ENCODE measurements at places on chromosomes 5 and 9.

DNA sequence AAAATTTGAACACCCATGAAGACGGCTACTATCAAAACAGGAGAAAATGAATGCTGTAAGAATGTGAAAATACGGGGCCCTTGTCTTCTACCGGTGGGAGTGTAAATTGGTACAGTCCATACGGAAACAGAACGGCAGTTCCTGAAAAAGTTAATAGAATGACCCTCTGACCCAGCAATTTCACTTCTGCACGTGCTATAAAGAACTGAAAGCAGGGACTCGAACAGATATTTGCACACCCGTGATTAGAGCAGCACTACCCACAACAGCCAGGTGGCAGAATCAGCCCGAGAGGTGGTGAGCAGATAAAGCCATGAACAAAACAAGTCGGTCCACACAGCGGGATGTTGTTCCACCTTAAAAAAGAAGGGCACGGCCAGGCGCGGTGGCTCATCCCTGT lies 22.6 kb upstream of the SLC12A7 start:
- DNase-seq: peak; percentile 35

- DNase-seq: no peak
These were observed 2.7 kb downstream of the UBAC1 start for GRCh38 chr9:135958485-135958884.

DNA sequence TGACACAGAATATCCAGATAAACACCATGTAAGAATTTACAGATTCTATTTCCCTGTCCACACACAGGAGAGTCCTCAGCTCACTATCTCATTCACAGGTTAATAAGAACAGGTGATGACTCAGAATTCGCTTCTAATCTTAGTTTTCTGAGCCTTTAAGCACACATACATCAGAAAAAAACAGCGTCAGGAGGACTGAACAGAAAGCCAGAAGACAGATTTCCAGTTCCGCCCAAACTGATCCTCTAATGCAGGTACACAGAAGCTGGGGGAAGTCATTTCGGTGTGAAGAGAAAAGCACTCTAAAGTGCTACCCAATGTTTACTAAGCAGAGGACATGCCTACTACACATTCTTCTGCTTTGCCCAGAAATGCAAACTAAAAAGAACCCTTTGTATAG lies 1.6 kb downstream of the CEMIP2 start:
- peak; percentile 46 for DNase-seq

DNA sequence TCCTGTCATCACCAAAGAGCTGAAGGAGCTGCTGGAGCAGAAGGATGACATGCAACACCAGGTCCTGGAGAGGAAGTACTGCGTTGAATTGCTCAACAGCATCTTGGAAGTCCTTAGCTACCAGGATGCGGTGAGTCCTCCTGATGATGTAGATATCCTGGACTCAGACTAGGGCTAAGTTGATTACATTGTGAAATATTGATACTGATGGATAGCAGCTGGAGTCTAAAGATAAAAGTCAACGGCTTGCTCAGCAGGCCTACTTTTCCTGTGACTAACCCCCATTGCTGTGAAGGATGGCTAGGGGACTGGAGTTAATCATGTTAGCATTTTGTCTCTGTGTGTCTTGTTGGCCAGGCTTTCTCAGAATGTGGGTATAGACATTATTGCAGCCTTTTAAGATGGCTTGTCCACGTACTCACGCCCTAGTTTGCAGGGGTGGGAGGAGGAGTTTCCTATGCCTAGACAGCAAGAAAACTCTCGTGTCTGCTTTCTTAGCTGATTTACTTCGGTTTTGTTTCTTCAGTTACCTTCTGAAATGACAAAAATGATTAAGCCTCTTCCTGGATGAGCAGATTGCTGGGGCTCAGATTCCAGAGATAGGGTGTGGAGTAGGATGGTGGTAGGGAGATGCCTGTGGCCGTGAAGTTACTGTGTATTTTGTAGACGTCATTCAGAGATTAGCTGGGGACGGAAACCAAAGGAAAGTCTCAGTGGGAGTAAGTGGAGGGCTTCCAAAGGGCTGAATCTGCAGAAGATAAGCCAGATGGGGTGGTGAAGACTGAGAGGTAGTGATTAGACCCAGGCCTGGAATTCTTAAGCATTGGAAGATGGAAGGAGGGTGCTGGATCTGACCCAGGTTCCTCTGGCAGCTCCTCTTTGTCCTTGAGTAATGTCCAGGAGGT lies 166.3 kb downstream of the DOCK2 start:
- no peak for DNase-seq

GRCh38 chr5:159951834-159952233 lies 35.6 kb downstream of the ADRA1B start:
- DNase-seq: no peak

DNA sequence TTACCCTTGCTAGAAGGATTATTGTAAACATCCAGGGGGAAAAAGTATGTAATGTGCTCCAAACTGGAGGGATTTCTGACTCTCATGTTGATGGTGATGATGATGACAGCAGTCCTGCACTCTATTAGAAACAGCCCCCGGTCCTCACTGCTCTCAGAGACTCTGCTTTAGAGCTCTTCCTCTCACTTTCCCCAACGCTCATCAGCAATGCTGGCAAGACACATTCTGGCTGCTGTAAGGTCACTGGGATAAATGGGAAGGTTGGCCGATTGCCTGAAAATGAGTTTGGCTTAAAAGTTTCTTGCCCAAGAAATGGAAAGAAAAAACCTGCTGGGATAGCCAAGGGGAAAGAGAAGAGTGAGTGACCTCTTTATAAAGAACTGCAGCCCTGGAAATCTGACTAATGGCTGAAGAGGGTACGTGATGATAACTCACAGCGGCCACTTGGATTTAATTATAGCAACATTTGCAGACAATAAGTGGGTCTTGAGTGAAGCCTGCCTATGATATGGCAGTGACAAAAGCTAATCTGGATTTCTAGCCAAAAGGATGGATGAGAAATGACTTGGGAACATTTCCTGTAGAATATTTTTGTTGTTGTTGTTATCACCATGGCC lies 235.8 kb downstream of the TMEM38B start:
- DNase-seq: no peak

DNA sequence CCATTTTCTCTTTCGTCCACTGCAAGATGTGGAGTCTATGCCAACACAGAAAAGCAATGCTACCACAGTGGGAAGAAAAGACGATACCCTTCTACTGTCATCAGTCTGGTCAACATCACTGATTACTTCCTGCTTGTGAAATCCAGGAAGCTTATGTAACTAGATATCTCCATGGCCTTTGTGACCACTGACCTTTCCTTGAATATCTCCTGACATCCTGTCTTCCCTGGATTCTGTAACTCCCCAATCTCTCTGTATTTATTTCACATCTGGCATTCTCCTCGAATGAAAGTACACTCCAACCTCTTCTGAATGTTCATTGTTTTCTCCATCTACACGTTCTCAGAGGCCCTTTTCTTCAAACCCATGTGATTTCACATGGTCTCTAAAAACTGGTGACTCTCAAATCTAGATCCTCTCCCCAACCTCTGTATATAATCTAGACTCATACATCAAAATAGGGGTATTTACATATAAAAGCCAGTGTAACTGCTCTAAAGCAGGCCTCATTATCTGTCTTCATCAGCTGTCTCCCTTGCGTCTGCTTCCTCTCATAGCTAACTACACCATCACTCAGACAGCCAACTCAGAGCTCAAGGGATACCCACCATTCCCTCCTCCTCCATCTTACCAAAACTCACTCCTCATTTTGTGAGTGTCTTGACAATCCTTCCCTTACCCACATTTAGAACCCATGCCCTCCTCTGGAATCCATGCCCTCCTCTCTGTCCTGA lies 156.8 kb downstream of the SEMA5A start:
- DNase-seq: no peak

- DNase-seq: no peak
These were observed 1.4 kb downstream of the NCBP1 start for GRCh38 chr9:97635026-97635425.

DNA sequence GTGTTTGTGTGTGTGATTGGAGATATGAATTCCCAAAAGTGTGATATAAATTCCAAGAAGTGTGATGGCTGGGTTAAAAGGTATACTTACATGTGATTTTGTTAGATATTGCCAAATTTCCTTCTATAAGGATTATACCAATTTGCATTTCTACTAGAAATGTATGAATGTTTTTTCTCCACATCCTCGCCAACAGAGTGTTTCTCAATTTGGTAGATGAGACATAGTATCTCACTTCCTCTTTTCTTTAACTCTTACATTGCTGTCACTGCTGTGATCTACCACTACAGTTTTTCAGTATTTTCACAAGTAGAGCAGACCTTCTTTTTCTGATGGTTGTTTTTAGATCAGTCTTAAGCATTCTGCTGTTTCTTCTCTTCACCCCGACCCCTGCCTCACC lies 111.3 kb downstream of the FER start:
- no peak for DNase-seq

- DNase-seq: no peak
These were observed 11.8 kb downstream of the OTULIN start for GRCh38 chr5:14676320-14676719.

- DNase-seq: no peak
These were observed 28.1 kb downstream of the SLC22A4 start for GRCh38 chr5:132322266-132322665.

Measured in SW480 (cell line).